Stimulated activated CD4-positive, alpha-beta T cell treated with anti-CD3 and anti-CD28 coated beads, Interleukin-1b, Interleukin-23, amount 100 ng/mL, for 24 hours (primary cell): ENCODE measurements at places on chromosomes 16 and 17.

DNA sequence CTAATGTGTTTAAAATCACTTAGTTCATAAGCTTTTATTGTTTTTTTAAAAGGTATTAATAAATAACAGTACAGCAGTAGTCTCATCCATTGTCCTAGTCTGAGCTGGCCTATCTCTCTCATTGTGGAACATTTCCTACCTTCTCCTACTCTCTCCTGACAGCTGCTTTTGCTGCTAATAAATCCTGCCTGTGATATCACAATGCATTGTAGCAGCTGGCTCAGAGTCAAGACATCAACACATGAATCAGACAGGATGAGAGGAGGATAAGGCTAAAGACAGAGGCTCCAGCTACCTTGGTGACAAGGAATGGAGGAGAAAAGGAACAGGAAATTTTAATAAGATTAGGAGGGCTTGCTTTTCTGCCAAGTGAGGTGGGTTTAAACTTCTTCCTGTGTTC lies 626.1 kb downstream of the HS3ST4 start:
- no peak for DNase-seq

DNA sequence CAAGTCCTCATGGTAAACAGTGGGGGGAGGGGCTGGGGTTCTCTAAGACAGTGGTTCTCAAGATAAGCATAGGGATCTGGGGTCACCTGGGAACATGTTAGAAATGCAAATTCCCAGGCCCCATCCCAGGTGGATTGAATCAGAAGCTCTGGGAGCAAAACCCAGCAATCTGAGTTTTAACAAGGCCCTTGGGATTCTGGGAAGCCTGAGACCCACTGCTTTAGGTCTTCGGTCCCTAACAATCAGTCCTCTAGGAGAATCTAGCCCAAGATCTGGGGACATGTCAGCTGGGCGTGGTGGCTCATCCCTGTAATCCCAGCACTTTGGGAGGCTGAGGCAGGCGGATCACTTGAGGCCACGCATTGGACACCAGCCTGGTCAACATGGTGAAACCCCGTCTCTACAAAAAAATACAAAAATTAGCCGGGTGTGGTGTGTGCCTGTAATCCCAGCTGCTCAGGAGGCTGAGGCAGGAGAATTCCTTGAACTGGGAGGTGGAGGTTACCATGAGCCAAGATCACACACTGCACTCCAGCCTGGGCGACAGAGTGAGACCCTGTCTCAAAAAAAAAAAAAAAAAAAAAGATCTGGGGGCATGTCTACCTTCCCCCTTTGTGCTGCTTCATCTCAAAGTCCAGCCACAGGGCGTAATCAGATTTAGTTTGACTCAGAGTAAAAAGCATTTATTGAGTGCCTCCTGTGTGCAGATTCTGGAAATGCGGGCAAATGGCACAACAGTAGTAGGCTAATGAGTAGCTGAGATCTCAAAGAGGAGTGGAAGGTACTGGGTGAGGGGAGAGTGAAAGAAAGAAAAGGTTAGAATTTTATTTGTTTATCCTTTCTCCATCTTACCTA lies 8.8 kb upstream of the NR1D1 start:
- no peak for DNase-seq

- DNase-seq: no peak
Measured at GRCh38 chr16:50857881-50858280, 116.0 kb downstream of the CYLD start.

GRCh38 chr16:79272141-79272577 lies 328.4 kb downstream of the MAF start:
- no peak for DNase-seq

- DNase-seq: no peak
Measured at GRCh38 chr16:78552716-78553115, 453.3 kb downstream of the WWOX start.

- no peak for DNase-seq
Measured at GRCh38 chr17:82930043-82930923, 90.5 kb upstream of the ZNF750 start.

DNA sequence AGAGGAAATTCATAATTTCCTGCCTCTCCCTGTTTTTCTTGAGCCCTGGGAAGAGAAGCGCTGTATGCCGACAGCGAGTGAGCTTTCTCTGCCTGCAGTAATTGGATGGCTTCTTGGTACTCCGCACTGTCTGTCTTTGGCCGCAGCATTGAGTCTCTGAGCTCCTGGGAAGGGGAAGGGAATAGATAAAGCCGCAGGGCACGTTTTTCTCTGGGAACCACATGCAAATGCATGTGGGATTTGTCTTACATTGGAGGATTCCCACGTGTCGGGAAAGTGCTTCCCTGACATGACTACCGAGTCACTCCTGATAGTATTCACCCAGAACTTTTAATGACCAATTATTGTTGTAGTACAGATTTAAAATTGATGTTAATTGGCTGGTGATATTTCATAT lies 385.9 kb downstream of the CPPED1 start:
- DNase-seq: no peak

- no peak for DNase-seq
Measured at GRCh38 chr17:74746376-74746775, 2.1 kb upstream of the NHERF1 start.

GRCh38 chr16:10509534-10510025 lies 70.8 kb downstream of the EMP2 start:
- DNase-seq: peak; percentile 32

- DNase-seq: no peak
Measured at GRCh38 chr17:67260170-67260987, 15.4 kb upstream of the HELZ start.

- no peak for DNase-seq
Measured at GRCh38 chr17:48502901-48503300, 27.9 kb downstream of the HOXB1 start.

DNA sequence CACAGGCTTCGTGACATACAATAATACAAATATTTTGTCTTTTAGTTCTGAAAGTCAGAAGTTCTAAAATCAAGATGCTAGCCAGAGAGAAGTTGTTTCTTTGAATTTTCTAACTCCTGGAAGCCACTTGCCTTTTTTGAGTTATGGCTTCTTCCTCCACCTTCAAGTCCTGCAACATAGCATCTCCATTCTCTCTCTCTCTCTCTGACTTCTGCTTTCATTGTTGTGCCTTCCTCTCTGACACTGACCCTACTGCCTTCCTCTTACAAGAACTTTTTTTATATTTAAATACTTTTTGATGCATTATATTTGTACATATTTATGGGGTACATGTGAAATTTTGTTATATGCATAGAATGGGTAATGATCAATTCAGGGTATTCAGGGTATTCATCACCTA lies 205.9 kb downstream of the MAP2K6 start:
- DNase-seq: no peak

GRCh38 chr16:69243479-69243878 lies 56.5 kb downstream of the SNTB2 start:
- no peak for DNase-seq

DNA sequence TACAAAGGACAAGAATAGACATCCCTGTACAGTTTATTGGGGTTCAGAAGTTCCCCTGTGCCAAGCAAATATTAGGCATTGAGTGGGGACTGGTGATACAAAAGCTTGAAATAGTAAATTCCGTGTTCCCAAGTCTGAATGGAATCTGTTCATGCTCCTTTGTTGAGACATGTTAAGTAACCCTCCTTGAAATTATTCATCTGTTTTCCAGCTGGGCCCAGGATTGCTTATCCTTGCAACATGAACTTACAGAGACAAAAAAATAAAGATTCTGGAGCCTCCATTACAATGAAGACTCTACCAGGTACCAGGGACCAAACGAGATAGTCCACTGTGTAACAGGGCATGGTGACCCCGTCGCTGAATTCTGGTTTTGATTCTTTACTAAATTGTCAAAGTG lies 6.1 kb upstream of the CCL8 start:
- no peak for DNase-seq

DNA sequence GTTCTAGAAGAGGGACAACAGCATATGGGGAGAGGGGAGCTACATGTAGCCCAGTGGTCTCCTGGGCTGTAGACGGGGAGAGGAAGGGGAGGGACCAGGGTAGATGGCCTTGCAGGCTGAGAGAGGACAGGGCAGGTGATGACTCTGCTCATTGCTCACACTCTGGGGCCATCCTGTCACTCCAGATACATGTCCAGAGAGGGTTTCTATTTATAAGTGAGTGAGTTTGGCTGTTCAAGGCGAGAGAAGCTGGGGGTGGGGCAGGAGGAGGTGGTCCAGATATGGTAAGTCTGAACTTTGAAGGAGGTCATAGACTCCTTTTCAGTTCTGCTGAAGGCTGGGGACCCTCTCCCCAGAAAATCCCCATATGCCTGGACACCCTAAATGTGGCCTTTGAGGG lies 22.2 kb downstream of the CACNA1G start:
- DNase-seq: no peak

DNA sequence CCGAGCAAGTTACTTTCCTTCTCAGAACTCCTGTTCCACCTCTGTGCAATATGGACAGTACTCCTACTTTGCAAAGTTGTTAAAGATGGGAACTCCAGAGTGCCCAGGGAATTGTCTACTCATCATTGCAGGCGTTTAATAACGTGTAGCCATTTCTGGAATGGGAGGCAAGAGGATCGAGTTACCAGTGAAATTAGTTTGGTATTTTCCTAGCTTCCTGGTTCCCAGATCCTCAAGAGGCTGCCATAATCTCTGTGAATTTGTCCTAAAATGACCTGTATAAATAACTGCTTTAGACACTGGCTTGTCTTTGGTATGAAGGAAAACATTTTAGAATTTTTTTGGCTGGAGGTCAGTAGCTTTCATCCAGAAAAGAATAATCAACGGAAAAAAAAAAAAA lies 27.7 kb downstream of the WWOX start:
- DNase-seq: no peak

GRCh38 chr16:57802341-57803133 lies at the start of gene KIFC3:
KIFC3 (minus strand) TSS chr16:57802491; CDS start chr16:57798243, 4,248 bp downstream.
- DNase-seq: peak; percentile 46

DNA sequence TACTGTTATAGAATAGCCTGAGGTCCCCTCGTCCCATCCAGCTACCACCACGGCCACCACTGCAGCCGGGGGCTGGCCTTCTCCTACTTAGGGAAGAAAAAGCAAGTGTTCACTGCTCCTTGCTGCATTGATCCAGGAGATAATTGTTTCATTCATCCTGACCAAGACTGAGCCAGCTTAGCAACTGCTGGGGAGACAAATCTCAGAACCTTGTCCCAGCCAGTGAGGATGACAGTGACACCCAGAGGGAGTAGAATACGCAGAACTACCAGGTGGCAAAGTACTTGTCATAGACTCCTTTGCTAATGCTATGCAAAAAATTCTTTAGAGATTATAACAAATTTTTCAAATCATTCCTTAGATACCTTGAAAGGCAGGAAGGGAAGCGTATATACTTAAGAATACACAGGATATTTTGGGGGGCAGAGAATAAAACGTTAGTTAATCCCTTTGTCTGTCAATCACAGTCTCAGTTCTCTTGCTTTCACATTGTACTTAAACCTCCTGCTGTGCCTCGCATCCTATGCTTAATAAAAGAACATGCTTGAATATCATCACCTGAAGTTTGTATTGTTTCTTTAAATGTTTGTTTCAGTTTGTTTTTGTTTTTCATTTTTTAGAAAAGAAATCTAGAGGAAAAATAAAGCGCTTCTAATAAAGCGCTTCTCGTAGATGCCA lies 388.3 kb downstream of the MAF start:
- DNase-seq: no peak

- no peak for DNase-seq
Measured at GRCh38 chr17:19641687-19642372, 6.7 kb upstream of the ALDH3A2 start.
